ENCODE measurements at places on chromosomes 2 and 18.
A peak's percentile ranks its signal among the peaks of the same experiment; 100 is the strongest.

- peak; percentile 26 for DNase-seq
These were observed 115.2 kb downstream of the AP1S3 start for GRCh38 chr2:223722226-223722625.

DNA sequence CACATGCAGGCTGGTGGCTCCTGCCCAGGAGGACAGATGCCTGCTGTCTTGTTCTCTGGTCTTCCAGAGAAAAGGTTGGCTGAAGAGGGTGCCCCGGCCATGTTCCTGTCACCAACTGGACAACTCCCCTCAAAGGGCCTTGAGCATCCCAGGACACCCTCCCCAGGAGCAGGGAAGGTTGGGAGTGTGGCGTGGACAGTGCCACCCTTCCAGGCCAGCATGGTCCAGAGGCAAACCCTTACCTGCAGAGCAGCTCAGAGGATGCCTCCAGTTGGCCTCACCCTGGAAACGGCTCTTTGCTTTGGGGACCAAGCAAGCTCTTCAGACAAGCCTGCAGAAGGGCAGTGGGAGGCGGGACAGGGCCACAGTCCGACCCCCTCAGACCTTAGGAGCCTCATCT is 4.9 kb upstream of the GPC1 start:
- no peak for DNase-seq

DNA sequence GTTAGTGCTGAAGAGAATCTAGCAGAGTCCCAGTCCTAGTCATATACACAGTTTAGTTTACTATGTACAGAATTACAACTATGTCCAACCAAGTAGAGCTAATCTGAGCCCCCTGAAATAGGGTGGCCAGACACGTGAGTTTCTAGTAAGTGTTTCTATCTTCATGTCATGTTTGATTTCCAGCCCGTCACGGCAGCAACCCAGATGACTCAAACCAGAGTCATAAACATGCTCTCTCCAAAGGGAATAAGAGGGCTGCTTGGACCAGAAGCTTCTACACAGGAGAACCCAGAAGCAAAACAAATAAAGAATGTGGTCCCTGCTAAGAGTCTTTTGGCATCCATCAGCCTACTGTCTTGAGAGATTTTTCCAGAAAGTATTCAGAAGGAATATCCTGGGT is 64.9 kb upstream of the WIPF1 start:
- no peak for DNase-seq

DNA sequence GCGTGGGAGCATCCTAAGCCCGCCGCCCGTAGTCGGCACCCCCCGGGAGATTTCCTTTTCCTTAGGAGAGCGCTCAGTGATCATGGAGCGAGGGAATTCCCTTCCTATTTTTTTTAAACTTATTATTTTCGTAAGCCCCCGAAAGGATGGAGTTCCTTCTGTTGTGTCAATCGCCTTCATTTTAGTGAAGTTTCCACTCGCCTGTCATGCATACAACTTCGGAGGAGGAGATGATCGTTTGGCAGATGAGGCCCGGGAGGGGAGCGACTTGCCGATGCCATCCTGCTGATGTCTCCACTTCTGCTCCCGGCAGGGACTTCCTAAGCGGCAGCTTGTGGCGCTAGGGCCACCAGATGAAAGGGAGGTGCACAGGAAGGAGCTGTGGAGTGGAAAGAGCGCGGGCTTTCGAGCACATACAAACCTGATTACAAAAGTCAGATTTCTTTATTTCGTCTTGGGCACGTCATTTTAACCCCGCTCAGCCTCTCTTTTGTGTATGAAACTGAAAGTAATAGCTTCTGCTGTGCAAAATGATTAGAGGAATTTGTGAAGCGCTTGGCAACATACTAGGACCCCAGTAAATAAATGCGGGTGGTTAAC is at the start of gene ADGRF3:
TSS of gene ADGRF3 (minus strand) at position 336 of the 600 bp plus-strand sequence. CDS start 555 bp downstream, outside the sequence.
- DNase-seq = peak; percentile 81

DNA sequence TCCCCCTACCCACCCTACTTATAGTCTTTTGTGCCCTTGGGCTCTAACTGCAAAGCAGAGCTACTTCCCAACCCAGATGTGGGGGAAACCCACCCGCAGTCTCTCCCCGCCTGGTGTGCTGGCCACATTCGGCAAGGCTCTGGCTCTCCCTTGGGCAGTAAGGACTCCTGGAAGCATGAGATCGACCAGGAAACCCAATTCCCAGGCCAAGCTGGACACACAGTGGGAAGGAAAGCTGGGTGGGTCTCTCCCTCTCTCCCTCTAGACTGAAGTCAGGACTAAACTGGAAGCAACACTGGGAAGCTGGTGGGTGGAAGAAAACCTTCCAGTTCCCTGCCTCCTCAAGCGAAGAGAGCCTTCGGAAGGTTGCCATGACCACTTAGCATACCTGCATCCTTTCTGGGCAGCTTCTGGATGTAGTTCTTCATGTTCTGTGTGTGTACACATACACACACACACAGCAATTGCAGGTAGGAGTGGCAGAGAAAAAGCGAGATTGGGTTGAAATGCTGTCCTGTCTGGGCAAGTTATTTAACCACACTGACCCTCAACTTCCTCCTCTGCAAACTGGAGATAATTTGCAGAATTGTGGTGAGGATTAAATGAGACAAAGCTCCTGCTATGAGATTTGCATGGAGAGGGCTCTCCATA is 33.9 kb downstream of the ZBTB7C start:
- no peak for DNase-seq

- no peak for DNase-seq
These were observed 156.1 kb downstream of the DYSF start for GRCh38 chr2:71609441-71609840.

DNA sequence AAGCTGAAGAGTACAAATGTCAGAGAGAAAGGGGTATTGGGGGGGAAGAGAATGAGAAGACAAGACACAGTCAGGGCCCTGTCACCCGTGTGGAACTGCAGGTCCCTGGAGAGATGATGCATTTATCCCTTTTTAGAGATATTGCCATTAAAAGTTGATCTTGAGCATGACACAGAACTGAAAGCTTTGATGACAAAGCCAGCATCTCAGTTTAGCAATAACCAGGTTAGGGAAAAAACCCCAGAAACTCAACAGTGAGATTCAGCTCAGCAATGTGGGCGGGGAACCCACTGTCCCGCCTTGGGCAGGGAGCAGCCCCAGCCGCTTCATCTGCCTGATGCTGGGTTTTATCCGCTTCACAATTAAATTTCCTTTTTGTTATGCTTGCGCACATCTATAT is 181.1 kb downstream of the NEDD4L start:
- DNase-seq = no peak

GRCh38 chr2:15940661-15941480 is 521 bp downstream of the MYCN start:
- DNase-seq = no peak

DNA sequence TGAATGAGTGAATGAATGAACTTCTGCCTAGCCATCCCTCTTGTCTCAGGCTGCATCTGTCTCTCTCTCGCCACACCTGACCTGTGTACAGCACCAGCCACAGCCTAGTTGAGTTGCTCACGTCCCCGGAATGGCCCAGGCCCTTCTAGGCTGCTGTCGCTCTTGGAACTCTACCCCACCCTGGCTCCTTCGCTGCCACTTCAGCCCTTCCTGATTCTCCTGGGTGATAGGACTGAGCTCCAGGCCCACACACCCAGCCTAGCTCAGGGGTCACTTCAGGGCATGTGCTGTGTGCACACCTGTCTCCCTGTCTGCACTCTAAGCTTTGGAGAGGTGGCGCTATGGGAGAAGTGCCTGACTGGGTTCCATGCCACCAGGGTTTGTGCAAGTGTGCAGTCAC is 236.6 kb downstream of the GLI2 start:
- DNase-seq = no peak

DNA sequence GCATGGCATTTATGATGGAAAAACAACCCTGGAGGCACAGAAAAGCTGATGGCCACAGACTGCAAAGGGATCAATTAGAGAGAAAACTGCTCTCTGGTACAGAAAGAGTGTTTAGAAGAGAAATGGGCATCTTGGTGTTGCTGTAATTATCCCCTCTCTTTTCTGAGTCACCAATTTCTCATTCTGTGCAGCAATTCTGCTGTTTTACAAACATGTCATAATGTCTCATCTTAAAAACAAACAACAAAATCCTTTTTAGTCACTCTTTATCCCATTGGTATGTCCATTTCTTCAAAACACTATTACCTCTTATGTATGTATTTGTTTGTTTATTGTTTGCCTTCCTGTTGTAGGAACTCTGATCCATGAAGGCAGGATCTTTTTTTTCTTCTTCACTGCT is 73.9 kb upstream of the HK2 start:
- DNase-seq = no peak

DNA sequence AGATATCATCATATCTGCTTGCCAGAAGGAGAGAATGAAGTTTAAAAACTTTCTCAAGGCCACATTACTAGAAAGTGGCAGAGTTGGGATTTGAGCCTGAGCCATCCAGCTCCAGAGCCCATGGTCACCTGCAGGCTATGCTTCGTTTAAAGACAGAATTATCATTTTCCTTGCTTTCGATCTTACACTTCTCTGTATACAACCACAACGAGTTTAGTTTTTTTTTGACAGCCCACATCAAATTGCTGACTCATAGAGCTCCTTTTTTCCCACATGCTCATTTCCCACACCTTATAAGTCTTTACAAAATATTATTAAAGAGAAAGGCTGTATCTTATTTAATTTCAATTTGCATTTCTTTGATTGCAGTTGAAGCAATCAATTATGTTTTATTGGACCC is 6.5 kb downstream of the PLEK start:
- DNase-seq = no peak

DNA sequence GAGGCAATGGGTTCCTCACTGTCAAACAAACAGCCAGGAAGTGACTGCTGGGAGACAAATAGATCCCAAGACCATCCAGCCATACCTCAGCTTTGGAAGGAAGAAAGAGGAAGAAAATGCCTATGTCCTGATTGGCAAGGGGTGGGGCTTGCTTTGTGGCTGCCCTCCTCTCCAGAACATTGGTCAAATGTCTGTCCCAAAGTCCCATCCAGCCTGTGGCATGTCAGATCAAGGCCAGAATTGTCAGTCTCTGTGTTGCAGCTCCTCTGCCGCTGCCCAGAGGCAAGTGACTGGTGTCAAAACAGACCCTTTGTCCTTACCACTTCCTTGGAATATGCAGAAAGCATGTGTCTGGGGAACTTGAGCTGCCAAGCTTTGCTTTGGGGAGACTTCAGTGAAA is 63.0 kb upstream of the SMAD2 start:
- DNase-seq = no peak

- no peak for DNase-seq
These were observed 129.6 kb downstream of the PID1 start for GRCh38 chr2:229141424-229142025.

GRCh38 chr18:74116633-74117554 is 30.7 kb downstream of the FBXO15 start:
- DNase-seq = peak; percentile 31

DNA sequence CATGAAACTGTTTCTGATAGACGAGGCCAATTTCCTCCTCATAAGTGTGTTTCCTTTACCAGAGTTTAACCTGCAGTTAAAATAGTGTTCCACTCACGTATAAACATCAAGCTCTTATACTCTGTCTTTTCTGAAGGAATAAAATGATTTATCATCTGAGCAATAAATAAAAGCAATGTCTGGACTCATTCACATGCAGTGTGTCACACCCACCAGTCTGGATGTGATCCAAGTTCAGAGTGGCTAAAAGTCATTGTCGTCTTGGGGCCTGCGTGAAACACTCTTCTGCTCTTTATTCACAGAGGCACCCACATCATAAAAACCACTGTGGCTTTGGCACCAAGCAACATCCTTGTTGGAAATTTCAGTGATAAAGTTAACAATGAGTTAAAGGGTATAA is 19.5 kb upstream of the SLC9A4 start:
- DNase-seq = no peak

- DNase-seq = no peak
These were observed 74.2 kb downstream of the TNFRSF11A start for GRCh38 chr18:62399276-62399675.

DNA sequence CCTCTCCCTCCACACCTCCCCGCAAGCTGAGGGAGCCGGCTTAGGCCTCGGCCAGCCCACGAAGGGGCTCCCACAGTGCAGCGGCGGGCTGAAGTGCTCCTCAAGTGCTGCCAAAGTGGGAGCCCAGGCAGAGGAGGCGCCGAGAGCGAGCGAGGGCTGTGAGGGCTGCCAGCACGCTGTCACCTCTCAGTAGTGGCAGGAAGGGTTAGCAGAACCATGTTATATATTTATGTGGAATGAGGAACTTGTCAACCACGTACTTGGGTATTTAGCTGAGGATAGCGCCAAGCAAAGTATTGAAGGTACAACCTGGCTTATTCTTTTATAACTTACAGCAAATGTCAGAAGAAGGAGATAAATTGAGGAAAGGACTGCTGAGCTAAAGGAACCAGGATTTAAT is 144.1 kb upstream of the MGAT5 start:
- DNase-seq = no peak

DNA sequence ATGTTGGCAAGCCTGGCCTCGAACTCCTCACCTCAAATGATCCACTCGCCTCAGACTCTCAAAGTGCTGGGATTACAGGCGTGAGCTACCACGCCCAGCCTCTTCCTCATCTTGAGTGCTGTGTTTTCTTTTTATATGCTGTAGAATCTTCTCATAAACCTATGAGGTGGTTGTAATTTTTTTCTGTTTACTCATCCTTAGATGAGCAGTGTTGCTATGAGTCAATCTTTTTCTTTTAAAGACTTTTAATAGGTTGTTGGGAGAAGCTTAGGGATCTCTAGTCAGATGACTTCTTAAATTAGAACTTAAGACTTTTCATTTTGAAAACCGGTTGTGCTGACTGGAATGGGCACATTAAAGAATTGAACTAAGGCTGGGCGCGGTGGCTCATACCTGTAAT is 8.7 kb upstream of the AAK1 start:
- no peak for DNase-seq

- no peak for DNase-seq
These were observed 56.9 kb upstream of the ZNF397 start for GRCh38 chr18:35183886-35184285.

DNA sequence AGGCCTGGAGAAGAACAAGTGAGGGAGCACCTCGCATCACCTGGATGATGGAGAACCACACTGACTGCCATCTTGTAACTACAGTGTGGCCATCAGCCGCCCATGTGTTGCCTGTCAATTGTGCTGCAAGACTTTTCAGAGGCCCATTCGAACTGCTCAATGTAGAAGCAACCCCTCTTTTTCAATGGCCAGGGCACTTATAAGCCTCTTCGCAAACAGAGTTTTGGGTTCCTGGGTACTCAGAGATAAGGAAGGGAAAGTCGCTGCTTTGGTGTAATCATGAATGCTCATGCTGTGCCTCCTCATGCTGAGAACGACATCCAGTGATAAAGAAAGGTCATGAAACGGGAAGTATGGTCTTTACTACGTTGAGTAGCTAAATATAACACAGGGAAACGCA is 143.9 kb upstream of the SLC39A10 start:
- DNase-seq = no peak

DNA sequence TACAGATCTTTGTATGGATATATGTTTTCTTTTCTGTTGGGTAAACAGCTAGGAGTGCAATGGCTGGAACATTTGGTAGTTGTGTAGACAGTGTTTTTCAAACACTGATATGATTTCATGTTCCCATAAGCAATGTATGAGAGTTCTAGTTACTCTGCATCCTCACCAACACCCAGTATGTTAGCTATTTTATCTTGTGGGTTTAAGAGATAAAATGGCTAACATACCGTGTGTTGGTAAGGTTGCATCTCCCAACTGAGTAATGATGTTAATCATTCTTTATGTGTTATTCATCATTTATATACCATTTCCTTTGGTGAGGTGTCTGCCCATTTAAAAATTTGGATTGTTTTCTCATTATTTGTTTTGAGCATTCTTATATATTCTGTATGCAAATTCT is 65.7 kb downstream of the LYPD6B start:
- no peak for DNase-seq

- no peak for DNase-seq
These were observed 55.5 kb upstream of the RAB6D start for GRCh38 chr2:131419441-131419840.

All from cerebellar cortex (tissue), 1 donor.